T-helper 2 cell treated with Interferon-gamma antibody and Interleukin-4, amounts not matched to agents 100 ng/mL and 5 ng/mL, for 36 hours (primary cell): ENCODE measurements at places on chromosomes 2 and 18. TPM values are rescaled to one million over a fixed set of nuclear protein-coding genes. Genes with fewer than 3 reads are reported as not detected.

Gene SPDYA
- total RNA-seq = 1.3 and 2.0 TPM in 2 replicates

Gene RNF152
- 0.05 and 0.11 TPM in 2 replicates for total RNA-seq

Gene GPR75
- total RNA-seq = 3.5 and 3.6 TPM in 2 replicates

Gene LMAN2L
- 7.0 and 10.5 TPM in 2 replicates for total RNA-seq
